Stimulated activated CD4-positive, alpha-beta T cell treated with anti-CD3 and anti-CD28 coated beads, TNF-alpha, amount 100 ng/mL, for 1 hour (primary cell): ENCODE measurements at places on chromosomes 5 and 9.

DNA sequence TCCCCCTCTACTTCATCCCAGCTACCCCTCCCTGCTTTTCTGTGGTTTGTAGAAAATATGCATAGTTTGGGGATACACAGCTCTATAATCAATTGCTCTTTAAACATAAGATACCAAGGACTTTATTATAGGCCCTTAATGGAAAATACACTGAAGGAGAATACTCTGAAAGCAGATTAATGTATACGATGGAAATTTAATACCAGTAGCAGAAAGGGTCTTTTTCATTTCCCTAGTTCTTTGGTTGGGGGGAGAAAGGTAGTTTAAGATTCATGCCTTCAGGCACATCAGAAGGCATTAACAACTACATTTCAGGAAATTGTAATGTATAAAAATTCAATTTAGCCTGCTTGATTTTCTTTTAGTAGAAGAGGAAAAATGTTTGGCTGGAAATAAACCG is 452.9 kb upstream of the ZNF608 start:
- DNase-seq, result no peak

DNA sequence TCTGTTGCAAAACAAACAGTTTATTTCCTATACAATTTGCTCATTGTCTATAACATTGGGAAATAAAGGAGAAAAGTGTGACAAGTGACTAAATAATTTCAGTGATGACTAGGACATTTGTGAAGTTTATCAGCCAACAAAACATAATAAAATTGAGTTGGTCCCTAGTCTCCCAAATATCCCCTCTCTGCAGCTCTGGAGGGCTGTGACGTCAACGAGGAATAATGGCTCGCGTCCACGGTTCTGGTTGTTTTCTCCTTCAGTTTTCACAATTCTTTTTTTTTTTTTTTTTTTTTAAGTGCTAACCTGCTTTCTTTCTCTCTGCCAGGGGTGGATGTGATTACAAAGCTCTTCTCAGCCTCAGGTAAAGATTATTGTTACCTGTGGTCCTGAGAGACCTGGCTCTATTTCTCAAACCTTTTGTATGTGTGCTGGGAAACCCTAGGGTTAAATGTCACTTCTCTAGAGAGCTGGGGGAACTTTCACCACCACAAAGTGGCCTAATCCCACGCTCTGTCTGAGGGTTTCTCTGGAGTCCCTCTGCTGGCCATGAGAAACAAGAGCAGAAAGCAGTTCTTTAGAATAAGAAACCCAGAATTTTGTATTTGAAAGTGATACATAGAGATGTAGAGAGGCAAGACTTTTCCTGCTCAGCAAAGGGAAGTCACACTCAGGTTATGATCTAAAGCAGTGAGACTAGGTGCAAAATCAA is 36.2 kb upstream of the ANKRD55 start:
- no peak for DNase-seq

GRCh38 chr9:70352802-70353201 is 61.7 kb downstream of the KLF9 start:
- DNase-seq, result no peak

- DNase-seq, result no peak
Observed at GRCh38 chr5:95735406-95735805, 4.3 kb downstream of the RHOBTB3 start.

GRCh38 chr9:110669433-110669832 is 842 bp downstream of the MUSK start:
- DNase-seq, result no peak

DNA sequence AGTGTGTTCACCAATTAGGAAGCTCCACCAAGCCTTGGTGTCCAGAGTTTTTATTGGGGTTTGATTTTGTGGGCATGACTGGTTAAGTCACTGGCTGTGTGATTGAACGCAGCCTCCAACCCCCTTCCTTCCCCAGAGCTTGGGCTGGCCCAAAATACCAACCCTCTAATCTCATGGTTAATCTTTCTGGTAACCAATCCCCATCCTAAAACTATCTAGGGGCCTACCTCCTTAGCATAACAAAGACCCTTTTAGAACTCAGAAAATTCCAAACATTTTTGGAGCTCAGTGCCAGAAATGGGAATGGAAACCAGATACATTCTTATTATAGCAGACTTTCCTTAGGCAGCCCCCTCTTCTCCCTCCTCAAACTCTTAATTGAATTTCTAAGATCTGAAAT is 35.9 kb upstream of the HRH2 start:
- no peak for DNase-seq

DNA sequence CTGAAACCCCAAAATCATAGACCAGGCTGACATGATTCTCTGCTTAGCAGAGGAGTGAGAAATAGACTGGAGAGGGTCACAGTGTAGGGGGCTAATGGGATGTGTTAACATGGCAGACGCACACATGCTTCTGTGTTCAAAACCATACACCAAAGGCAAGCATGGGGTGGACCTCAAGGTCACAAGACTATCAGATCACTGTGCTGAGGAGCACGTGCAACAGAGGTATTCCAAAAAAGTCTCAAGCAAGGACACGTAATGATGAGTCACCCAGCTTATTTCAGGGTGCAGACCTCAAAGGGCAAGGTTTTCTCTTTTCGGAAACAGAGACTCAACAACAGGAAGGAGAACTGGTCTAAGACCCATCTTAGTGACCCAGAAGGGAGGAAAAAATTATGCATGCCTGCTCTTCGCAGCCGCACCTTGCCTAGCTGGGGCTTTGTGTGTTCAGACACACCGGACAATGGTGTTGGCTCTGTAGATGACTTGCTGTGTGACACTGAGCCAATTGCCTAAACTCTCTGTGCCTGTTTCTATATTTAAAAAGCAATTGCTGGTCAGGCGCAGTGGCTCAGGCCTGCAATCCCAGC is 20.3 kb downstream of the WHRN start:
- no peak for DNase-seq

DNA sequence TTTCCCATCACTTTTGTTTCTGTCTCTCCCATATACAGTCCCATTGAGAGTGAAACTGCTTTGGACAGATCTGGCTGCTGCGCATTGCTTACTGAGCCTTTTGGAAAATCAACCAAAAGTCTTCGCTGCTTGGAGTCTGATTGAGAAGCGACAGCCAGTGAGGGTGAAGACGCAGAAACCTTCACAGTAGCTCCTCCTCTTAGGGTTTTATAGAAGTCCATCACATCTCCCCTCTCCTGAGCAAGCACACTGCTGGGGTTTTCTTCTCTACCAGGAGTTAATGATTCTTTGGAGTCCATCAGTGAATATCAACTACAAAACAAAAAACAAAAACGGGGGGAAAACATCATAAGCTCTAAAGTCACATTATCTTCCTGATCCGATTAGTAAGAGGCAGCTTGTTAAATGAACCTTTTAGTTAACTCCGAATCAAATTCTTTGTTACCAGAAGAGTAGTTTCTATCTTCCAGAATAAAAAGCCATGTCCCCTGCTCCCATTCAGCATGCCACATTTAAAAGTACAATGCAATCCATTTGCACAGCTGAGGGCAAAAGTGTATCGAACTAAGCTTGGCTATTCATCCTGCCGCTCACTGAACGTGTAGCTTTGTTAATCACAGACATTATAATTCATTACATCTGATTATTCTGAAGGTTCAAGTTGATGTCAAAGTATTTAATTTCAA is 2.8 kb downstream of the NR3C1 start:
- no peak for DNase-seq

GRCh38 chr5:153516504-153517240 is 26.2 kb downstream of the GRIA1 start:
- DNase-seq, result no peak

- no peak for DNase-seq
Observed at GRCh38 chr9:64773491-64773931, 511.5 kb downstream of the FOXD4L5 start.

DNA sequence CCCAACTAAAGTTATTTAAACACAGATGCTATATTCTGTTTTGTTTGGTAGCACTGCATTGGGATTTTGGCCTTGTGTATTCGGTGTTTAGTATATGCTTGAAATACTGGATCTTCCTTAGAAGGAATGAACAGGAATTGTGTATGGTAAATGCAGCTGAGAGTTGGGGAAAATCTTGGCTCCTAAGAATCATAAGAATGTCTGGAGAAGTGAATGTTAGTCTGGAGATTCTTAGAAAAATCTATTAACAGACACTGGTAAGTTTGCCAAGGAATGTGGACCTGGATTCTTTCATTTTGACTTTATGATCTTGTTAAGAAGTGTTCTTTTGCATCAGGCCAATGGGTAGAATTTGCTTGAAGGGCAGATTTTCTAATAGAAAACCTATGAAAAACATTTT is 38.9 kb downstream of the SNX30 start:
- DNase-seq, result no peak

GRCh38 chr5:132427281-132428146 is 58.0 kb downstream of the SLC22A5 start:
- DNase-seq, result no peak

GRCh38 chr5:162248107-162248713 is 180.6 kb downstream of the GABRG2 start:
- DNase-seq, result no peak

DNA sequence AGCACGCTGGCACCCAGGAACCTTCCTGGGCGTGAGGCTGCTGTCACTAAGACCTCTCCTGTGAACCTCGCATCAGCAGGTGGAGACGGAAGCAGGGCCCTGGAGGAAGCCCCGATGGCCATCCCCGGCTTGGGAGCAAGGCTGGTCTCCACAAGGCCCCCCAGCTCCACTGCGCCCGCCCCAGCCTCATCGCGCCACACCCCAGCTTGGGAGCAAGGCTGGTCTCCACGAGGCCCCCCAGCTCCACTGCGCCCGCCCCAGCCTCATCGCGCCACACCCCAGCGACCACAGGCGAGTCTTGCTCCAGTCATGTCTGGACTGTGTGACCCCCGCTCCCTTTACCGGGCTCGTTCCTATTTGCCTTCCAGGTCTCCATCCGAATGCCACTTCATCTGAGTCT is 11.0 kb downstream of the QSOX2 start:
- DNase-seq, result no peak

- DNase-seq, result no peak
Observed at GRCh38 chr5:53041071-53041692, 52.0 kb downstream of the ITGA2 start.

DNA sequence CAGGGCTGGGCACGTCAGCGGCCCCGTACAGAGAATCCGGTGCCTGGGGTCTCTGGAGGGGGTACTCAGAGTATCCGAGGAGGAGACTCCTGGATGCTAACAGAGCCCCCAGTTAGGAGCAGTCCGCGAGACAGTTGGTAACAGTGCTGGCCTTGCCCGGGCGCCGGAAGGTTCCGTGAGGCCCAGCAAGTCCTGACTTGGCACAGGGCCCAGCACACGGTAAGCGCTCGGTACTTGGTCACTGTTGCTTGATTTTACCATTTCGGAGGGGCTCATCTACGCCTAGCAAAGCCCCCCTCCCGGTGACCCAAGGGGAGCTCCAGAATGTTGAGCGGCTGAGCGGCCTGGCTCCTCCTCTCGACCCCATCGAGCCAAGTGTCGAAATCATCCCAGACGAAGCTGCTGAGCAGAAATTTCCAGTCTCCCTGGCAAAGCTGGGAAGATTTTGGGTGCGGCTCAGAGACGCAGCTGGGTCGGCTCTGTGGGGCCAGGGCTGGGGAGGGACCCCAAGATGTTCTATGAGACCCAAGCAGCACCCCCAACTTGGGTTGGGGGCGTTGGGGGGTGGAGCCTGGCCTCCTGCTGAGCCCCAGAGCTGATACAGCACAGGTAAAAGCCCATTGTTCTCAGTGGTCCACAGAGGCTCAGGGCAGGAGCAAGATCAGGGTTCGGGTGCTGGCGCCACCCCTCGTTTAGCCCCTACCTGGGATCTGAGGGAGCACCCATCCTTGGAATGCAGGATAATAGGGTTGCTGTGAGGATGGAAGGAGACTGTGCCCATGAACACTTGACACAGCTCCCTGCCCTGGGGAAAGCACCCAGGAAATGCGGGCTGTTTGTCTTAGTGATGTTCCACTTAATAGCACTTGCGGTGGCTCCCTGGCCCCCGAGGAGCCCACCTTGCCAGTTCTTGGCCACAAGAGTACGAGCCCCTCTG is 137.2 kb downstream of the C9orf50 start:
- no peak for DNase-seq

DNA sequence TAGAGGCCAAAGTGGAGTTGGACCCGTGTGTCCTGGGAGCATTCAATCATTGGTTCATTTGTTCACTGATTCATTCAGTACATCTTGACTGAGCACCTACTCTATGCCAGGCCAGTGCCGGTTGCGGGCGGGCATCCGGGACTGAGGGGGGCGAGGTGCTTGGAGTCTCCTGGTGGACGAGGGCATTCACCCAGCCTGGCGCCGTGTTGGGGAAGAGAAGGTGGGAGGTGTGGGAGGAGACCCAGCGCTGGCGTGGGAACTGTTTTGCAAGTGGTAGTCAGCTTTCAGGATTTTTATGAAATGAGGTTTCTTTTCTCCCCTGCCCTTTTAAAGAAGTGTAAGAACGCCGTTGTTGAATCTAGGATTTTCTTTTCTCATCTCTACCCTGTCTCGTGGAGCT is 37.2 kb downstream of the NCS1 start:
- no peak for DNase-seq

GRCh38 chr5:42611437-42611836 is 145.2 kb upstream of the CCDC152 start:
- no peak for DNase-seq
